Frontal cortex (tissue), 4 donors: ENCODE measurements at places on chromosomes 16 and 17.

- no peak for DNase-seq
These were observed 26.1 kb upstream of the TOB1 start for GRCh38 chr17:50892101-50892776.

DNA sequence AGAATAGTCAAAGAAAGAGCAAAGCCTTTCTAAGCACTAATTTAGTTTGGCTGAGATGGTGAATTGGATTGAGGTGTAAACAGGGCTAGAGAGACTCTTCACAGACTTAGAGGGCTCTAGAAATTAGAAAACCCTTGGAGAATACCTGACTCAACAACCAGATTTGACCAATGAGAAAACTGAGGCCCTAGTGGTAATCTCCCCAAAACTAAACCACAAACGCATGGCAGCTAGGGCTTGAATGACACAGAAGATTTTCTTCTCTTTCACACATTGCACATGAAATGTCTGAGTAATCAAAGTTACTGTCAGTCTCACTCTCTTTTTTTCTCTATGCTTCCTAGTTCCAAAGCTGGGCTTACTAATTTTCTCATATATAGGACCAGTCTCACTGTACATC is 314.5 kb upstream of the KCNJ16 start:
- no peak for DNase-seq

DNA sequence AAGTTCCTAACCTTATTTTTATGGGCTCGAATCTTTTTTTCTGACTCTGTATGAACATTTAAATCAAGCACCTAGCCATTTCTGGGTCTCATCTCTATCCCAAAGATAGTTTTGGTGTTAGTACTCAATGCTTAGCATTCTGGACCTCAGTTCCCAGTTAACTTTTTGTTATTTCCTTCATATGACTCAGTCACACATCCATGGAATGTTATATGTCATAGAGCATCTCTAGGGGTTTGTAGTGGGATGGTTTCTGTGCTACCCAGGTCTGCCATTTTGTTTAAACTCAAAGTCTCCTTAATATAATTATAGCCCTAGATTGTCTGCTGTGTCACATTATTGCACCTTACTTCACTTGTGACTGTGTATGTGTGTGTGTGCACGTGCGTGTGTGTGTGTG is 90.1 kb downstream of the EFCAB13 start:
- DNase-seq, result no peak

GRCh38 chr16:86037999-86038925 is 139.3 kb downstream of the IRF8 start:
- DNase-seq, result no peak

DNA sequence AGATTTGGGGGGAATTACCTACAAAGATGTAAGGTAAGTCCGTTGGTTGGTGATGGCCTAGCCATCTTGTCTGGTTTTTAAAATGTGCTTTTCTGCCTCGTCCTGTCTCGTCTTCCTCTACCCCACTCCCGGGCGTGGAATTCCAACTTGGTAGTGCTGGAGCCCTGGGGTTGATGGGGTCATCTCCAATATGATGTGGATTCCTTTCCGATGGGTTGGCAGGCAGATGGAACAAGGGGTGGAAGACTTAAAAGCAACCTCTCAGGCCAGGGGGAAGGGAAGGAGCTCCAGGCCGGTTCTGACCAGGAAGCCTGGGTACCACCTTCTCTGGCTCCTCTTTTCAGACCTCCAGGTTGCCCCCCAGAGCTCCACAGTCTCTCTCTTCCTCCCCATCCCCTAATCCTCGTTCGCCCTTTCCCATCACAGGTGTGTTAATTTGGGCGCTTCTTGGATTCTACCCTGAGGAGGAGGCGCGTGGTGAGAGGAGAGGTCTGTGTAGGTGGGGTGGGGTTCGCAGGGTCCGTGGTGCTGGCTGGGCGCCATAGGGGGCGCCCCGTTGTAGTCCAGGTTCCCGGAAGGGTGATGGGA is 5.1 kb upstream of the HOXB2 start:
- DNase-seq, result no peak

GRCh38 chr16:55955424-55955823 is 80.3 kb upstream of the CES5A start:
- no peak for DNase-seq

- DNase-seq, result no peak
These were observed 126.2 kb downstream of the WSCD1 start for GRCh38 chr17:6196355-6196754.

- no peak for DNase-seq
These were observed 437.2 kb downstream of the HS3ST3B1 start for GRCh38 chr17:14737984-14738651.

DNA sequence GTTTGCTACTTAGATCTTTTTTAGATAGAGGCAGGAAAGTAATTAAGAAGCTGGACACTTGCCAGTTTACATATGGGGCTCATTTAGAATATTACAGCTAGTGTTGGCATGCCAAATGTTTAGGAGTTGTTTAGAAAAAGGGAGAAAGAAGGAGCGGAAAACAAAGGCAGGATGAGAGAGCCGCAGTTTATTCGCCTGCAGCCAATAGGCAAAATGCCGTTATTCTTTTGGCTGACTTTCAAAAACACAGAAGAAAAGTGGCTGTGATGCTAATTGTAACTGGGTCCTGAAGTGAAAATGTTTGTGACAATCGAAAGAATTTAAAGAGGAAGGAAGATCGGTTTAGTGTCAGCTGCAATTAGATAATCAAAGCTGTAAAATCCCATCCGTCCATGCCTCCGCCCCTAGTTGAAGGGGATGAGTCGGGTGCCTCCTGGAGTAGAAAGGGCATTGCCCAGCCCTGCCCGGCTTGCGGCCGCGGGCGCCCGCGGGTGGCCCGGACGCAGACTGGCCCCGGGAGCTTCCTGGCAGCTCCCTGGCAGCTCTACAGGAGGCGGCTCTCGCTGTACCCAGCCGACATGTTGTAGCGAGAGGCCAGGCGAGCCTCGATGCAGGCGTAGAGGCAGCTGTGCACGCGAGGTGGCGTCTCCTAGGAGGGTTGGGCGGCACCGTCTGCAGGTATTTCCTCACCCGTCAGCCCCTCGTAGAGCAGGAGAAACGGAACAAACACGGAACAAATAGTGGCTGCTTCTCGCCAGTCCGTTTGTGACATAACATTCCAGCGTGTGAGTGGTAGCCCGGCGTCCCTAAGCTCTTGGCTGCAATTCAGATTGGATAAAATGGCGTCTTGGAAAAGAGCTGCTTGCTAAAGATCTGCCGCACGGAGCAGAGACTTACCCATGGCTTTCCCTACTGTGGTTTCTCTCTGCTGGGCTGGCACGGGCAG is 82.2 kb downstream of the TNRC6C start:
- DNase-seq, result peak; percentile 58

GRCh38 chr17:46942441-46943217 is 19.7 kb downstream of the GOSR2 start:
- peak; percentile 24 for DNase-seq

DNA sequence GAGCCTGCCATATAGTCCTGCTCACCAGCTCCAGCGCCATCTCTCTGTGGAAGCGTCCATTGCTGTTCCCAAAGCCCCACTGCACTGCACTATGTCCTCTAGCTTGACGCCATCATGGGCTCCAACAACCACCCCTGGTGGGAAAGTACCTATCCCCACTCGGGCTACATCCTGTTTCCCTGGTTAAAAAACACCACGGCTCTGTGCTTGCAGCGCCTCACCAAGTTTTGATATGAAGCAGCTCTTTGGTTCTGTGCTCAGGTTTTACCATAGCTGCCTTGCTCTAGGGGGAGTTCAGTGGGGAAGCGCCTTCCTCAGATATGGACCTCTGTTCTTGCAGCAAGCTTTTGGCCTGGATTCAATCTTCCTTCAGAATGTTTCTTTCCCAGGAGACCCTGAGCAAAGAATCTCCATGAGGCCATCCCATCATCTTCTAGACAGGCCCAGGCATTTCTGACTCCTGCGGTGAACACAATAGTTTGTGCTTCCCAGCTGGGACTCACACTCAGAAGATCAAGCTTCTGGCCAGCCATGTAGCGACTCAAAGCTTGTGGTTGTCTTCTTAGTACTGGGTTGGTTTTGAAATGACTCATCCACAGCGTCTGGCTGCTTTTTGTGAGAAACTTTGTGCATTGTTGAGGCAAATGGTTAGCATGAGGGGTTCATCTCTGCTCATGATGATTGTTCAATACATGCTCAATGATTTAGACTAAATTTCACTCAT is 39.5 kb downstream of the DYNLRB2 start:
- DNase-seq, result no peak

- no peak for DNase-seq
These were observed 3.2 kb upstream of the NOD2 start for GRCh38 chr16:50690177-50690576.

GRCh38 chr16:47029724-47030123 is 56.2 kb upstream of the DNAJA2 start:
- no peak for DNase-seq

GRCh38 chr17:43578699-43579565 is 32.8 kb upstream of the ETV4 start:
- DNase-seq, result no peak

DNA sequence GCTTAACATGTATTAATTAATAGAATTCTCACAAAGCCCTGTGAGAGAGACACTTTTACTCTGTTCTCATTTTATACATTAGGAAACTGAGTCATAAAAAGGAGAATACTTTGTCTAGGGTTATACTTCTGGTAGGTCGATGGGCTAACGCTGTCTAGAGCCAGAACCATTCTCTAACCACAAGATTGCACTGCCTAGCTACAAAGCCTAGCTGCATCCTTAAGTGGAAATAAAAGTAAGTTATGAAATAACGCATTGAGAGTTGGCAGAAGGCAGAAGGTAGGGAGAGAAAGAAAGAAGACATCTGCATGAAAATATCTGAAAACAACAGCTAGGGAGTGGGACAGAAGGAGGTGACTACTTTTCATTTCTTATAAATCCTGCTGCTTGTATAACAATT is 33.2 kb downstream of the IRX6 start:
- DNase-seq, result no peak

- DNase-seq, result no peak
These were observed 5.7 kb downstream of the FAM20A start for GRCh38 chr17:68595496-68595895.

DNA sequence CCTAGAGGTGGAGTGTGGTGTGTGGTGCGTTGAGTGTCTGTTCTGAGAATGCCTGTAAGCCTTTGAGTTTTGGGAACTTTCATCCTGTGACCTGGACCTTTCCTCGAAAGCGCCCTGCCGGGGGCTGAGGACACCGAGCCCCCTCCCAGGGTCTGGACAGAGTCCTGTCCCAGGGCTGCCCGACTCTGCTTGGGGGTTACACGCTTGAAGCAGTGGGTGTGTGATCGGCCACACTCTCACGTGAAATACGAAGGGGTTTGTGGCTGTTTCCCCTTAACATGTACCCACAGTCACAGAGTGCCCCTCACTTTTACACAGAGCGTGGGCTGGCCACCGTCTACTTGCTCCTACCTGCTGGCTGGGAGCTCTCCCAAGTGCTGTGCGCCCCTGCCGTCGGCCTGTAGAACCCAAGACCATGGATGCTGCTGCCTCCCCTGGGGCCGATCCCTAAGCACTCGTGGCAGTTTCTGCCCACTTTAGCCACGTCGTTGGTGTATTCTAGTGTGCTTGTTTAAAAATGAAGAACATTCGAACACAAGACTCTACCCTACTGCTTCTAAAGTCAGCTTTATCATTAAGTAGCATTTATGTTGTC is 6.8 kb downstream of the ZNF750 start:
- no peak for DNase-seq

DNA sequence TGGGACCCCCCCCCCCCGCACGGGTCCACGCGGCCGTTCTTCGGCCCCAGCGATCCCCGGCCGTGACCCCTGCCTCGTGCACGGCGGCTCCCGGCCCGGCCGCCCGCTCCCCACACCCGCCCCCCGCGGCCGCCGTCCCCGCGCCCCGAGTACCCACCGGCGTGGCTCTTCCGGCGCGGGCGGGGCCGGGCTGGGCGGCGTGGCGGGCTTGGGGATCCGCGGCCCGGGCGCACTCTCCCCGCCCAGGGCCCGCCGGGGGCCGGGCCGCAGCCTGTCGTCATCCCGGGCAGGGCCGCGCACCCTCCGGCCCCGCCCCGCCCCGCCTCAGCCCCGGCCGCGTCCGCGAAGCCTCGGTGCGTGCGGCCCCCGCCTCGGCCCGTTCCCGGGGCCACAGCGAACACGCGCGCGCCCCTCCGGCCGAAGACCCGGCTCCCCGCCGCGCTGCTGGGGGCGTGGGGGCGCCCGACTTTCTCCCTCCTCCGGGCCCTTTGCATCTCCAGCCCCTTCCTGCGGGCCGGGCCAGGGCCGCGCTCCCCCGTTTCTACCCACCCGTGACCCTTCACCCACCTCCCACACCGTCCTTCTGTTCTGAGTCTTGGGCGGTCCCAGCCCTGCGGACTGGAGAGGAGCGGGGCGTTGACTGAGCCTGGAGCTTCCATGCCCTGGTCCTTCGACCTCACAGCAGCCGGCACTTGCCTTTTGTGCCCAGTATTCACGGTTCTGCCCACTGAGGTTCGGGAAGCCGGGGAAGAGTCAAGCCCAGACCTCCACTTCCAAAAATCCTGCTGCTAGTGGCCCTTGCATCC is 840 bp downstream of the MYO1C start:
- DNase-seq, result peak; percentile 88

- DNase-seq, result no peak
These were observed 80.2 kb upstream of the ASIC2 start for GRCh38 chr17:33373273-33373672.

- DNase-seq, result peak; percentile 59
These were observed 460 bp downstream of the ELOB start for GRCh38 chr16:2776500-2777139.

GRCh38 chr16:68310437-68310773 is 341 bp downstream of the SLC7A6OS start:
- no peak for DNase-seq

DNA sequence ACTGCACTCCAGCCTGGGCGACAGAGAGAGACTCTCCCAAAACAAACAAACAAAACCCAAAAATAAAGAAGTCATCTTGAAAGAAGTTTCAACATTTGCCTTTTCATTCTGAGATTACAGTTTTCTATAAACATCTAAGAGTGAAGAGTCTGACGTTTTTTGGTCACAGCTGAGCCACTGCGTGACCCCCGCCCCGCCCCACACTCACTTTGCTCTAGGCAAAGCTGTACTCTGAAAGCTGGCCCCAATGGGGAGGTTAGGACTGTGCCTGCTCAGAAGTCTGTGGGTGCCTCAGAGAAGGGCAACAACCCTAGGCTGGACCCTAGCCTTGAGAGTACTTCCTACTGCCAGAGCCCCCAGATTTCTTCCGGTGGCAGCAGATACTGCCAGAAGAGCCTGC is 19.3 kb downstream of the CYB5D2 start:
- DNase-seq, result no peak

DNA sequence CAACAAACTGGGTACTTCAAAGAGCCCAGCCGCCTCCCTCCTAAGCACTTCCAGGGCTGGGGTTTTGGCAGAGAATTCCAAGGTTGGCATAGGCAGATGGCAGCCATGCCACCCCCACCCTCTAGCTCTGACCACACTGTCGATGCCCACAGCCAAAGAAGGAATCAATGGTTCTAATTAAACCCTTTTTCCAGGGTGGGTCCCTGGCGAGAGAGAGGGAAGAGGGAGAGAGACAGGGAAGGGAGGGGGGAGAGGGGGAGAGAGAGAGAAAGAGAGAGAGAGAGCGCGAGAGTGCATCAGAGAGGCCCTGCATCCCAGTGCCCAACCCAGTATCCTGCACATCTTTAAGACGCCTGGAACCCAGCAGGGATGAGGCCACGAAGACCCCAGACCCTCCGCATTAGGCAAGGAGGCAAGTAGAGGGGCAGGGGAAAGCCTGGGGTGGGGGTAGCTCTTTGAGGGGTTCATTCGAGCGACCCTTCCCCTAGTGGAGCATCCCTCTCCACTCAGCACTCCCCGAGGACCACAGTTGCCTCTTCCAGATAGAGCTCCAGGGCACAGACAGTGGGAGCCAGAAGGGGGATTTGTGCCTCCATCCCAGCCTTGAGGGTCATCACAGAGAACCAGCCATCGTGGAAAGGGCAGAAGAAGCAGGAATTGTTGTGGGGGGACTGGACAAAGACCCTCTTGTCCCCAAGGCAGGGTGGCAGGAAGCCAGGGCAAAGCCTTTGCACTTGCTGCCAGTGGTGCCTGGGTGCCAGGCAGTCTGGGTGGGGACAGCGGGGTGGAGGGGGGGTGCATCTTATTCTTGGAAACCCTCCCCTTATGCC is 2.6 kb downstream of the SRCIN1 start:
- no peak for DNase-seq
